Common myeloid progenitor, CD34-positive (primary cell): ENCODE measurements at places on chromosomes 11 and 22.
A peak's percentile ranks its signal among the peaks of the same experiment; 100 is the strongest.

DNA sequence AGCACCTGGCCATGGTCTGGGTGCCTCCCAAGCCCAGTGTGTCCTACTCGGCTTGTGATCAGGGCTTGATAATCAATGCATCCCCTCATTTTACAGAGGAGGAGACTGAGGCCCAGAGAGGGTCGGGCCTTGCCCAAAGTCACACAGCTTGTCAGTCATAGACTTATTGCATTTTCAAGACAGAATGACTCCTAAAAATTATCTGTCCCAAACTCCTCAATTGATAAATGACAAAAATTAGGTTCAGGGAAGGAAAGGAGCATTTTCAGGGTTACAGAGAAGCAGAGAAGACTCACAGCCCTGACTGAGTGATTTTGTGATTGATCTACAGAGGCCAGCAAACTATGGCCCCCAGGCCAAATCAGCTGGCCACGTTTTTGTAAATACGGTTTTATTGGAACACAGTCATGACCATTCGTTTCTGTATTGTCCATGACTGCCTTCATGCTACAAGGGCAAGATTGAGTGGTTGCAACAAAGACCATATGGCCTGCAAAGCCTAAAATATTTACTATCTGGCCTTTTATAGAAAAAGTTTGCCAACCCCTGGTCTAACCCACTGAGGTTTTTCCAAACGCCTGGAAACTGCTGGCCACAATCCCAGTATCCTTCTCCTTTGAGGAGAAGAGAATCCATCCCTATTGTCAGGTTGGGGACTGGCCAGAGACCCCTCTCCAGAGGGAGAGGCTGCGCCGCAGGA lies 35.1 kb upstream of the NAV2 start:
- DNase-seq = no peak

- DNase-seq = no peak
These were observed 100.5 kb upstream of the IGLL5 start for GRCh38 chr22:22787151-22787550.

DNA sequence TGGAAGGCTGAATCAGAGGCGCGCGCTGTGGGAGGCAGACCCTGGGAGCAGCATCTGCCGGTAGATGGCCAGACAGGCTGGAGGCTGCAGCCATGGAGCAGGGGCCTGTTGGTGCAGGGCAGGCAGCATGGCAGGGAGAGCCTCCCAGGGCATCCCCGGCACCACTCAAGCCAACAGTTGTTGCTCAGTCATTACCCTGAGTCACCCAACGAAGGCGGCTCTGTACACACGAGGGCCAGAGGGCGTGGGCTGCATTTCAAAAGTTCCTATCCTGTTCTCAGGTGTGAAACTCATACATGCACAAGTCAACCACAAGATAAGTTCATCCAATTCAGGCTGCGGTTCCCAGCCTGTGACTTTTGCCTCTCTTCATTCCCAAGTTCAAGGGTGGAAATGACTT lies 2.6 kb downstream of the ANO1 start:
- DNase-seq = no peak

- DNase-seq = no peak
These were observed 1.8 kb downstream of the GALR3 start for GRCh38 chr22:37824674-37825641.

- peak; percentile 69 for DNase-seq
These were observed 521 bp downstream of the SRSF8 start for GRCh38 chr11:95067039-95067840.

GRCh38 chr11:44979543-44980399 lies 29.1 kb upstream of the TP53I11 start:
- DNase-seq = no peak

DNA sequence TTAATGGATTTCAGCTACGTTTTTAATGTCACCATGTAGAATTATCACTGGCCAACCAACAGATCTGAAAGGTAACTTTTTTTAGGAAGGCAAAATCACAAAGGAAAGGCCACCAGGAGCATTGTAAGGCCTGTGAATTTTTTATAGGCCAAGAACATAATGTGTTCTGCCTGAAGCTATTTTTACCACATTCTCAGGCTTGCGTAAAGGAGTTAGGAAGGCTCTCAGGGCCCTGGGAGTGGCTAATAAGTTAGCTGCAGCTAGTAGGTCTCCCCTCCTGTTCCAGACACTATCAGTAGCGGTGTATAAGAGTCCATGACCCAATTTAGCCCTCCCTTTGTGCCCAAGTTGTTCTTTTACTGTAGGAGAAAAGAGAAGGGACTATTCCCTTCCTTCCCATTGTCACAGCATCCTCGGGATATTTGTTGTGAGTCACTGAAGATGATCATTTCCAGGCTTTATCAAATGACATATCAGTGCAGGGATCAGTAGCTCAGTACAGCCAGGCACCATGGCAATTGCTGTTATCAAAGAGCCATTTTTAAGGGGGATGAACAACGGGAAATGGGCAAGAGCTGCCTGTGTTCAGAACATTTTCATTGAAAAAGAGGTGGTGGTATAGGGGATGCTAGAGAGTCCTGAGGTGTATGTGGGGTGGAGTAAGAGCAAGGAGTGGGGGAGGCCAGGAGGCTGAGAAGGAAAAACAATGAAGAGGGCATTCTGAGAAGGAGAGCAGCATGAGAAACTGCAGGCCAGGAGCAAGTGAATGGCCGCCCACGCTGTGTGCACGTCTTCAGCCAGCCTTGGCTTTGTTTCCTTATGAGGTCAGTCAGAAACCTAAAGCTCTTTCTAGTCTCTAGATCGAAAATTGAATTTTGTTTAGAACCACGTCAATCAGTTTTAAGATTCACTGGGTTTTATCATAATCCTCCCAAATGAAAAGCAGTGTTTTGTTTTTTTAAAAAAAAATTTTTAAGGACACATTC lies 940.3 kb downstream of the NTM start:
- no peak for DNase-seq

DNA sequence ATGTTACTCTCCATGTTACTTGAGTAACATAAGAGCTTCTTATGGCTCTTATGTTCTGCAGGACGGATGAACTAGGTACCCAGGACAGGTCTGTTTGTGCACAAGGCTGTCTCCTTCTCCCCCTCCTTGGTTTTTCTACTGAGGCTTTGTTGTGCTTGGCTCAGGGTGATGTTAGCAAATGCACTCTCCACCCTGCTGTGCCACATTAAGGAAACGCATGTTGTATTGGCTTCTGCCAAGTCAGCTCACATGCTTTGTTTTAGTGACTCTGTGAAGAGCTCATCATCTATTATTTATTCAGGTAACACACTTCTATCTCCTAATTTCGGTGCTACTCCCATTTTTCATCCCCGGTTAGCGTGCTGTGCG lies 108.3 kb downstream of the PTPRJ start:
- DNase-seq = no peak

DNA sequence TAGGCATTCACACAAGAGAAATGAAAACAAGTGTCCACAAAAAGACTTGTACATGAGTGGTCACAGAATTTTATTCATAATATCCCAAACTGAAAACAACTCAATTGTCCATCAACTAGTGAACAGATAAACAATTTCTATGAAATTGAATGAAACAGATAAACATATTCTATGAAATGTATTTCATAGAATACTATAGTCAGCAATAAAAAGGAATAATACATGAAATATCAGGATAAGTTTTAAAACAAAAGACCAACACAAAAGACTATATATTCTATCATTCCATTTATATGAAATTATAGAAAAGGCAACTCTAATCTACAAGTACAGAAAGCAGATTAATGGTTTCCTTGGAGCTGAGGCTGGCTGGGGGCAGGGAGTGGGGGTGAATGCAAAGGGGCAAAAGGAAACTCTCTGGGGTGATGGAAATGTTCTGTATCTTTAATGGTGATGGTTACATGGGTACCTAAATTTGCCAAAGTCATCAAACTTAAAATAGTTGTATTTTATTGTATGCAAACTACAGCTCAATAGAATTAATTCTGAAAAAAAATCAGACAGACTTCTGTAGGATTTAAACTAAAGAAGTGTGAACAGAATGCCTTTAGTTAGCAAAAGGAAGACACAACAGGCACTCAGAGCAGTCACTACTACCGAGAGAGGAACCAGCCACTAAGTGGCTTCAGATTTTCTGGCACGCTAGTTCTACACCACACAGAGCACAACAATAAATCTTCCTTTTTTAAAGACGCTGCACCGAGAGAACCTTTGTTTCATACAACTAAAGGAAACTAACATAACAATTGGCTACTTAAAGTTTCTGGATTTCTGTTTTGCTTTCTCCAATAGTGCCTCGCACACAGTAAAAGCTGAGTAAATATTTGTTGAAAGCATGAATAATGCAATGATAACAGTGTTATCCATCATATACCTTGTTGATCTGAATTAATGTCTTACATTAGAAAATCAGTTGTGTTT lies 15.4 kb downstream of the CCDC34 start:
- no peak for DNase-seq

DNA sequence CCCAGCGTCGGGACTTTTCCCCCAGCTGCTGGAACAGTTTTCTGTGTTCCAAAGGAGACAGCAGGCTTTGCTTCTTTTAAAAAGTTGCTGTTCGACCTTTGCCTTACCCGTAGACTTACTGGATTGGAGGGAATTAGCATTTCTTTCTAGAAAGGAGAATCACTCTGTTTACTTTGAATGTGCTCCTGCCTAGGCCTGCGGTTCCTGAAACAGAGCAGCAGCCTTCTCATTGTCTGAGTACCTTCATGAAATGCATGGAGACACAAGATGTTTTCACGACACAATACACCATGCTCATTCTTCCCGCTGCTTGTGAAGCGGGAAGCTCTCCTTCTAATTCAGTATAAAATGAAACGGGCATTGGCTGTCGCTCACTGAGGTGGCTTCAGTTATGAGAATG lies 196.2 kb downstream of the TBC1D22A start:
- no peak for DNase-seq

DNA sequence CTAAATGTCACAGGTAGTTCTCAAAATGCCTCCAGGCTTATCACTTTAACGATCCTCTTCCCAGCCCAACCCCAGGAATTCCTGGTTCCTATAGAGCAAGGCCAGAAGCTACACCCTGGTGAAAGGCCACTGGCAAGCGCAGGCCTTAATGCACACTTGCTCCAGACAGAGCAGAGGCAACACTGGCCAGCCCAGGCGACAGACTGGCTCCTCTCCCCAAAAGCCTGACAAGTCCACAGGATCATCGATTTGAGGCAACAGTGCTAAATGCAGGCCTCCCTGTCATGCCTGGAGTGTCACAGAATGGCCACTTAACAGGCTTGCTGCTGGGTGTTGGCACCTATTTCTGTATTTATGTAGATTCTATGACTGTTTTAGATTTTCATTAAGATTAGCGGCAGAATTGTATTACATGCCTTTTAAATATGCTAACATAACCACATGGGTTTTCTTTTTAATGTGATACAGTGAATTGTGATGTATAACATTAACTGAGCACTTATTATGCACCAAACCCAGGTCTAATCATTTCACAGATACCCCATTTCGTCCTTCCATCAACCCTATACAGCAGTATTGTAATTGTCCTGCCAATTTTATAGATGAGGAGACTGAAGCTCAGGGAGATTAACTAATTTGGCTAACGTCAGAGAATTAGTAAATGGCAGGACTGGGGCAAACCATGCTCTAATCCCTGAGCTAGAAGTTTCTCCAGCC lies 38.6 kb downstream of the PACSIN2 start:
- no peak for DNase-seq

GRCh38 chr11:121105063-121105480 lies 4.0 kb downstream of the TECTA start:
- DNase-seq = no peak

DNA sequence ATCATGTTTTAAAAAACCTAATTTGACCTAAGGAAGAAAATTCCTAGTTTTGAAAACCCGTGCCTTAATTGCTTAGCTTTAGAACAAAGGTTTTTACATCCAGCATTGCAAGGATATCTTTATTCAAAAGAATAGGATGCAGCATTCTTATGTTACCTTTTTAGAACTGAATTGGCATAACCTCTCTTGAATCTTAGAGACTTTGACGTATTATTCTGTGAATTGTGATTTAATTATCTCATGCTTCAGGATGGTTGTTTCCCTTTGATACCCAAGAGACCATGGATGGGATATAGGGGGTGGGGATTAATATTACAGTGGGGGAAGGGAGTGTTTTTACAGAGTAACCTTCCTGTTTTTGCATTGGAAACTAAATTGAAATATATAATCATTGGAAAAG lies 49.4 kb downstream of the ARHGEF12 start:
- DNase-seq = no peak

- DNase-seq = no peak
These were observed 58.1 kb downstream of the POLD3 start for GRCh38 chr11:74650498-74650897.

- DNase-seq = peak; percentile 76
These were observed 2.8 kb downstream of the MYH9 start for GRCh38 chr22:36384766-36385481.

GRCh38 chr11:6862961-6863360 lies at the start of gene OR10A2:
TSS of gene OR10A2 (plus strand) at chr11:6863057. CDS start at chr11:6869755, 6,698 bp downstream.
- DNase-seq = no peak

GRCh38 chr22:25235547-25236290 lies 16.3 kb downstream of the CRYBB2 start:
- peak; percentile 84 for DNase-seq

- no peak for DNase-seq
These were observed 83.7 kb downstream of the TRIM29 start for GRCh38 chr11:120054016-120054752.

DNA sequence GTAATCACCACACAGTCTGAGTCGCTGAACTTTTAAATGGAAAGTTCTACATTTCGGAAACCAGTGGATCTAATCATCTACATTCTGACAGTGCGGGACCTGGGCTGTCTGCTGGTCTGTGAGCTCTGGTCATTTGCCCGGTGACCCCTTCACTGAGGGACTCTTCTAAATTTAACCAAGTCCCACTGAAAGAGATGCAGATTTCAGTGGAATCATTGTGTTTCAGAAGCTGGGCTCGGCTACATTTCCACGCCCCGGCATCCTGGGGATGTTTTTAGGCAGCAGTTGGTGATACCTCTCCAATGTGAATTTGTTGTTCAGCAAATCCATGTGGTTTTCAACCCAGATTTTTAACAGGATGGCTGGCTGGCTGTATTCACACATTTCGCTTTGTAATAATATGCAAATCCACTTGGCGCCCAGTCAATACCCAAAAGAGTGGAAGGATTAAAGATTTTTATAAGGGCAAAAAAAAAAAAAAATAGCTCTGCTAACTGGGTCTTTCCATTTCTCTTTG lies 145.5 kb upstream of the RASSF10 start:
- DNase-seq = no peak

- no peak for DNase-seq
These were observed 110.9 kb downstream of the SWAP70 start for GRCh38 chr11:9774591-9775397.

DNA sequence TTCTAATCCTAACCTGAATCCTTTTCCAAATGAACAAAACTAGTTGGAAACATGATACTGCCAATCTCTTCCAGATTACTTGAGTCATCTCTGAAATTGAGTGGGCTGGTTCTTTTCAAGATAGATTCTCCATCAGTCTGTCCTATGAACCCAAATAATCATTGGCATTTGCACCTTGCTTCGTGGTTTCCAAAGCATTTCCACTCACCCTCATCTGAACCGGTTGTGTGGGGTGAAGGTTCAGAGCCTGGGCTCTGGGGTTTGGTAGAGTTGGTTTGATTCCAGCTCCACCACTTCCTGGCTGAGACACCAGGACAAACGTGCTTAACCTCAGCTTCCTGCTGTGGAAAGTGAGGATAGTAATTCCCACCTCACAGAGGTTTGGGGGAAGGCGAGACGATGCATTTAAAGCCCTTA lies 206.4 kb upstream of the E2F8 start:
- no peak for DNase-seq

- DNase-seq = peak; percentile 87
These were observed 2.1 kb downstream of the KMT2A start for GRCh38 chr11:118438314-118438931.

GRCh38 chr11:42923651-42924050 lies 388.1 kb upstream of the API5 start:
- DNase-seq = no peak

- peak; percentile 15 for DNase-seq
These were observed 48.1 kb upstream of the TOP3B start for GRCh38 chr22:22030493-22031182.
